ENCODE measurements at places on chromosomes 11 and 22.

DNA sequence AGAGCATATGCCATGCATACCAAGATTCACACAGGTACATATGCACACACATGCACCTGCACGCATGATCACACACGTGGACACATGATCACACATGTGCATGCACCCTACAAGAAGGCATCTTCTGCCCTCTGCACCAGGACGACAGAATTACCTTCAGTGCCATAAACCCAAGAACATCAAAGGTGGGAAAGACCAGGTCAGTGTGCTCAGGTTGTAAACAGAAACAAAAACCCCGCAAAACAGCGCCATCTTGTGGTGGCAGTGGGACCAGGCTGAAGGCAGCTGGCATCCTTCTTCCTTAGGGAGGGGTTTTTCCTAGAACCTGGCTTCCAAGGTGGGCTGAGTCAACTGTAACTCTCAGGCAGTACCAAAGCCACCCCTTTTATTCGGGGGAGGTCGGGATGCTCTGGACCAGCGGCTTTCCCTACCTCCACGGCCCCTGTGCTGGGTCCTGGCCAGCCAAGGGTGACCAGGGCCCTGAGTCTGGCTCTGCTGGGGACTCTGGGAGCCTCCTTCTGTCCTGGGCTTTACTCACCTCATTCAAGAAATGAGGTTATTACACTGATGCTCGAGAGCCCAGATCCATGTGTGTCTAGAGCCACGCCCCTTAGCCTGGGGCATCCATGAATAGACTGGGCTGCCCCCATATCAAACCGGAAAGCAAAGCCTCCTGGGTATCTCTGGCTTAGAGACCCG lies 69.4 kb upstream of the FGF3 start:
- DNase-seq: peak; percentile 58

GRCh38 chr11:1838426-1839144 lies at the start of gene TNNI2:
TSS of gene TNNI2 (plus strand) at chr11:1838981. CDS start at chr11:1839697, 716 bp downstream.
- DNase-seq: no peak

GRCh38 chr22:26544489-26544888 lies 32.2 kb upstream of the TFIP11 start:
- no peak for DNase-seq

DNA sequence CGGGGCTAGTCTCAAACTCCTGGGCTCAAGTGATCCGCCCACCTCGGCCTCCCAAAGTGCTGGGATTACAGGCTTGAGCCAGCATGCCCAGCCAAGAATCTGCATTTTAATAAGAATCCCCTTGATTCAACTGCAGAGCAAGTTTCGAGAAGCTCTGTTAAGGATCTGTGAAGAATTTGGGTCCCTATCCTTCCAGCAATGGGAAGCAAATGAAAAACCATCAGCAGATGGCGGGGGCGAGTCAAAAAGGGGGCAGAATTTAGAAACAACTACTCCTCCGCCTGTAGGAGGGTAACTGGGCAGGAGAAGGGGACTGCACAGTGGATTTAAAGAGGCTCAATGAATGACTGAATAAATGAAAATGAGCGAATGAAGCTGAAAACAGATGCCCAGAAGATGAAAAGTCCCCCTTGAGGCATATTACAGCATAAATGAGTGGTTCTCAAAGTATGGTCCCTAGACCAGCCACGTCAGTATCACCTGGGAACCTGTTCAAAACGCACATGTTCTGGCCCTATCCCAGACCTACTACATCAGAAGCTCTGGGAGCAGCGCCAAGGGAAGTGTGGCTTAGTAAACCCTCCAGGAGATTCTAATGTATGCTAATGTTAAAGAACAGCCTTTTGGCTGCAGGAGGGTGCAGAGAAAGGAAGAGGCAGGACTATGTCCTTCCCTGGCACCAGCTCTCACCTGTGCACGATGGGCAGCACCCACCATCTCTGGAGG lies 15.0 kb downstream of the VWCE start:
- DNase-seq: no peak

GRCh38 chr11:66543263-66544107 lies 2.4 kb downstream of the ZDHHC24 start:
- peak; percentile 48 for DNase-seq

DNA sequence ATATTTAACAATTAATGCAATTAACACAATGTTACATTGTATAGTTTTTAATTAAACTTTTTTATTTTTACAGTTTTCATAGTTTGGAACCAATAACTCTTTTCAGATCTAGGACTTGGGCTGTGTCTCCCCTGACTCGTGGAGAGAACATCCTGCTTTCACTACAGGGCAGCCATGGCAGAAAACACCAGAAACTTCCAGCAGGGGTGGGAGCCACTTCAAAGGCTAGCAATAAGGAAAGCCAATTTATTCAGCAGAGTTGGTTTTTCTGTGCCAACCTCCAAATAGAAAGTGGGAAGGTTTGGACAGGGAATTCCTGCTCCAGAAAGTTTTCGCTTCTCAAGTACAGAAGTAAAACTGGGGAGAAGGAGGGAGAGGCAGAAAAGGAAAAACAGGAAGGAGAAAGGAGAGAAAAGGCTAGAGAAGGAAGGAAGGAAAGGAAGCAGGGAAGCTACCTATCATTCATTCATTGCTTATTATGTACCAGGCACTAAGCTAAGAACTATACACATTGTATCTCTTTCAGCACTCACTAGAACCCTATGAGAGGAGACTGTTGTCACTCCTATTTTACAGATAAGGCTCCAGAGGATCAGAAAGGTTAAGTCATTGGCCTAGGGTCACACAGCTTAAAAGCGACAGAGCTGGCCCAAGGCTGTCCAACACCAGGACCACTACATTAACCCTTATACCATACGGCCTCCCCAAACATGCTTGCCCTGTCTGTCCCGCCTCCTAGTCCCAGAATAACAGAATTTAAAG lies 54.8 kb upstream of the CREB3L1 start:
- no peak for DNase-seq

DNA sequence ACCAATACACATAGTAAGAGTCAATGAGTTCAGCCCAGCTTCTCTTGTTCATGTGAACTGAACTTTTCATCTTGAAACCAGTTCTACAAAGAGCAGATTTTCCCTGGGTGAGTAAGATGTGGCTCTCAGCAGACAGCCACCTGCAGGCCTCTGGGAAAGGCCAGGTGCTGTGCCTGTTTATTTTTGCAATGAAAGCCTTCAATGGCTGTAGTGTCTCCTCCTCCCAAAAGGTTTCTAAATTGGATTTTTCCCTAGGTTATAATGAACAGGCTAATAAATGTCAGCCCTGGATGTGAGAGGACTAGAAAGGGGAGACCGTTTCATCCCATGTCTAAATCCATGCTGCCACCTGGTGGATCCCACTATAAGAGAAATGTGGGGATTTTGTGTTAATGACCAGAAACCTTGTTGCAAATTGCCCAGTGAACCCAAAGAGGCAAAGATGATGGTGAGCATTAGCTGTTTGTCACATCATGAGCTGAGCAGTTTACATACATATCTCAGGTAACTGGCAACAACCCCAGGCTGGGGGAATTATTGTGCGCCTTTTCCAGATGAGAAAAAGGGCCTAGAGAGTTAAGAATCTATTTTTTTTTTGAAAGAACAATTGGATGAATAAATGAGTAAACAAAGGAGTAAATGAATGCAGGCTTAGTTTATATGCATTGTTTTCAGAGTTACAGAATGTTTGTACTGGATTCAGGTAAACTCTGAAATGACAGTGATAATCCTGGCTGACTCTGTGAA lies 12.7 kb downstream of the C11orf91 start:
- no peak for DNase-seq

DNA sequence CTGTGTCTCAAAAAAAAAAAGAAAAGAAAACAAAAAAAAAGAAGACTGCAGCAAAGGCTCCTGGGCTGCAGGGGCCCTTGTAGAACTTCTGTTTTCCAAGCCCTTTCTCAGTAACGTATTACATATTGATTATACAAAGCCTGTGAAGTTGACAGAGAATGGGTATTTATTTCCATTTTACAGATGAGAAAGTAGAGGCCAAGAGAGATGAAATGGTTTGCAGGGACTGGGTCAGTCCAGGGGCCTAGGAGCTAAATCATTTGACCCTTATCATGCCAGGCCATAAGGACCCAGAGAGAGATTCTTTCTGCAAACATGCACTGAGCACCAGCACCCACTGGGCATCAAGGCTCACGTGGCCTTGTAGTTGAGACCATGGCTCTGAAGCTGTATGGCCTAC lies 4.5 kb downstream of the PPP2R5B start:
- no peak for DNase-seq

GRCh38 chr11:72625691-72626413 lies 48.4 kb downstream of the PDE2A start:
- DNase-seq: no peak

DNA sequence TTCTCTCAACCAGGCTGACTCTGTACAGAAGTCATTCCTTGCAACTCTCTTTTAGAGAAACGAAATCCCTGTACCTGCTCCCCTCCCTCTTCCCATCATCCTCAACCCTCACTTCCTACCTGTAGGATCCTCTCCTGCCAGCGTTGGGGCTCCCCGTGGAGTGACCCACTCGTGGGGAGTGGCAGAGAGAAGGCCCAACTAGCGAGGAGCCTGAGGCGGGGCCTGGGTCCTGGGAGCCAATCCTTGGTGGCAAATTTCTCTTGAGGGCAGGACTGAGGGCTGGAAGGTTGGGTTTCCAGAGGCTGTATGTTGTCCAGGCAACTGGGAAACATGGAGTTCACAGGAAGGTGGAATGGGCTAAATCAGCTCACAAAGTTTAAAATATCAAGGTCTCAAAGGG lies 10.4 kb downstream of the NHERF4 start:
- DNase-seq: no peak

- DNase-seq: no peak
Measured at GRCh38 chr11:9626496-9627394, 37.1 kb upstream of the SWAP70 start.

GRCh38 chr22:19067696-19068348 lies 54.4 kb downstream of the DGCR2 start:
- no peak for DNase-seq

- DNase-seq: no peak
Measured at GRCh38 chr11:8719721-8720120, 37.1 kb downstream of the RPL27A start.

- DNase-seq: no peak
Measured at GRCh38 chr11:124724979-124725718, 14.6 kb upstream of the NRGN start.

- DNase-seq: no peak
Measured at GRCh38 chr11:124611064-124611463, at the start of gene PANX3. TSS of gene PANX3 (plus strand) at chr11:124611428. CDS start at chr11:124611557, 129 bp downstream.

DNA sequence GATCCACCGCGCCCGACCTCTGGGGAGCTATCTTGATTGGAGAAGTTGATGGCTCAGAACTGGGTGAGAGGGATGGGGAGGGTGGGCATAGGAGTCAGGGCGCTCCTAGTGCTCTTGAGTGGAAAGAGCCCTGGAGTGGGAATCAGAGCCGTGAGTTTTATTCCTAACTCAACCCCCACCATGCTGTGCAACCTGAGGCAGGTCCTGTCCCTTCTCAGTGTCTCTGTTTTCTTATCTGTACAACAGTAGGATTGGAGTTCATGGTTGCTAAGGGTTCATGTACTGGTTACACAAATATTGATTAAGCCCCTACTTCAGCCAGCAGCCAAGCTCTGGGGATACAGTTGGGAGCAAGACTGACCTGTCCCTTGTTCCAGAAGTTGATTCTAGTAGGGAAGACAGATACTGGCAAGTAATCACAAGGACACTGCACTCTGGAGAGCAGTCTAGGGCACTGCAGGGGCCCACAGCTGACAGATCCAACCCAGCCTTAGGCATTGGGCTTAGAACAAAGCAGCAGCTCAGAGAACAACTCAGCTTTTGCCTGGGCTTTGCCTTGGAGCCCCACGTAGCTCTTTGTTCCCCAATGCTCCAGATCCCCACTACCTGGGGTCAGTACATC lies 12.4 kb upstream of the DAGLA start:
- no peak for DNase-seq

- DNase-seq: peak; percentile 16
Measured at GRCh38 chr11:27183672-27184457, 143.2 kb downstream of the BBOX1 start.

DNA sequence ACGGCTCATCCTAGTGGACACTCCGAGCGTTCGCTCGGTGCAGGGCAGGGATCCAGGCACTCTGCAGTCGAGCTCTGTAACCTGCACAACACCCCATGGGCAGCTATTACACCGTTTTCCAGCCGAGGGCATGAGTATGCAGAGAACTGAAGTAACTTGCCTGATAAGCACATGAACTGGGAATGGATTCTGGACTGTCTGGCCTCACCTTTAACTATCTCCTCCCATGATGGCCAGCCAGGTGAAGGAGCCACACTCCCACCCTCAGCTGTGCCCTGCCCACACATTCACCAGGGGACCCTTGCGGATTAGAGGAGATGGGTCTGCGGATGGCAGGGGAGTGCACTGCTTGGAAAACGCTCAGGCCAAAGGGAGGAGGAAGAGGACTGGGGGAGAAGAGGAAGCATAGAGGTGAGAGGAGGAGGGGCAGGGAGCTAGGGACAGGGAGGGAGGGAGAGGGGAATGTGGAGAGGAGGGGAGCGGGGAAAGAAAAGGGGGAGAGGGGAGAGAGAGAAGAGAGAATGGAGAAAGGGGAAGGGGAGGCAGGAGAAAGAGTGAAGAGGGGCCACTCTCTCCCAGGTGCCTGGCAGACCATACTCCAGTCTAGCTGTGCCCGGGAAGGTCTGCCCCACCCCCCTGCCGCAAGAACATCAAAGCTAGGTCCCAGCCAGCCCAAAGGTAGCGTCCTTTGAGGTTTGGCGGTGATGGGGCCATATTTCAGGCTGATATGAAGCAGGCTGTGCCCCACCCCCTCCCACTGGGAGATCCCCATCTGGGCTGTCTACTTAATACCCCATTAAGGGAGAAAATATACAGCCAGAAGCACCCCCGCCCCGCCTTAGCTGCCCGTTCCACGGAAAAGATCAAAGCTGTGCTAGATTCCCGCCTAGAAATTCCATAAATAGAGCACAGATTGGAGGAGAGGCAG lies 33.2 kb upstream of the TCF20 start:
- no peak for DNase-seq

DNA sequence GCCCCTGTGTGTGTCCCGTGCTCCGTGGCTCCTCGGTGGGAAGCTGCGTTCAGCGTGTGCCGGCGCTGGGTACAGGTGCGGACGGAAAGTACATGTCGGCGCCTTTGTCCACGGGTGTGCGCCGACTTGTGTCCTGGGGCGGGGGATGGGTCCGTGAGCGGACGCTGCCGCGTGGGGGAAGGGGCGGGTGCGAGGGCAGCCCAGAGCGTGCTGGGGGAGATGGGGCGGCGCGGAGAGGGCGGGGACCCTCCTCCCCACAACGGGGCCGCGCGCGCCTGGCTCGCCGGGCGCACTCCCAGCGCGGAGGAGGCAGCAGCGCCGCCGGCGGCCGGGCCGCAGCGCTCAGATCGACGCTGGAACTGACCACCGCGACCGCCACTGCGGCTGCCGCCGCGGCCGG lies 33.6 kb upstream of the RELT start:
- no peak for DNase-seq

DNA sequence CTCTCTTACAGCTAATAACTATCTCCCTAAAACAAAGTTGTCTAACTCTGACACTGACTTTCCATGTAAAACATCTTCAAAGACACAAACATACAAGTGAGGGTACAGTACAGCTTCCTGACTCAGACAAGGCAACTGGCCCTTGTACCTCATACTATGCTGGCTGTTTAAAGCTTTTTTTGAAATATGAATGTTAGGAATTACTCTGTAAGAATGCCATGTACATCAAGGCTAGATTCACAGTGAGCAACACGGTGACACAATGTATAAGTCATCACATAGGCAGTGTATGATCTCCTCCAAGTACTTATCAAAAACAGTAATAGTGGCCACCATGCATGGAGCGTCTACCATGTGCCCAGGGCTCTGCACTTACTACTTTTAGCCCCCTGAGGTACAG lies 28.6 kb downstream of the ALG8 start:
- DNase-seq: no peak
